ENCODE measurements at places on chromosomes 5 and 9. TPM values are rescaled to one million over a fixed set of nuclear protein-coding genes. Genes with fewer than 3 reads are reported as not detected.
A peak's percentile ranks its signal among the peaks of the same experiment; 100 is the strongest.

DNA sequence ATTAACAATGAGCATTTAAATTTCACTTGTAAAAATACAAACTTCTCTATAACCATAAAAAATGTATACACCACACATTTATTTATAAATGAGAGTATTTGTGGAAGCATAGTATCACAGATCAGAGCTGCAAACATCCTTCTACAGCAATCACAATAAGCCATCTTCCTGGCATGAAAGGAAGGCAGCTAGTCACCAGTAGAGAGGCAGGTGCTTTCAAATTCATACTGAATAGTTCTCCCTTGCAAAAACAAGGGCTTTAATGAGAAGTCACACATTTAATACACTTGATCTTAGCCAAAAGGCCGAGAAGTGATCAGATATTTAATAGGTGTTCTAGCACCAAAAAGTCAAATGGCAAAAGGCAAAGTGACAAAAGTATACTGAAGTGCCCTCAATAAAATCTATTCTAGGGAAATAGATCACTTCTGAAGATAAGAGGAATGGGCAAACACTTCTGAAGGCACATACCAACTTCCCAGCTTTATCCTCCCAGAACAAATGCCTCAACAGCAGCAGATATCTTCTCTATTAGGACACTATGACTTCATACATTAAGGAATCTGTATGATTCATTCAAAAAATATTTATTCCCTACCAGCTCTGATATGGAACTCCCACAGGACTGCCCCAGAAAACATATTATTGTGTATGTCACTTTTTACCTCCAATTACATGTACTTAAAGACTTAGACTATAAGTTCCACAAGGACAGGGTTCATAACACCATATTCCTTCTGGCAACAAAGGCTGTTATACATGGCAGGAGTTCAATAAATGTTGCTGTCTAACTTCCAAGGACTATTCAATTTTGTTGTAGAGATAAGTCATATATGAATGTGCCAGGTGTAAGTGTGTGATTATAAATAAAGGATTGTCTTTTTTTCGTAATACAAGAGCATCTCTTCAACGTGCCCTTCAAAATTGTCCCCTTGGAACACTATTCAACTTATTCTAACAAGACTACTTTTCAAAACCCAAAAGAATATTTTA, 31.7 kb downstream of the MAPKAP1 start:
- H3K4me3 ChIP-seq, result no peak overlapping the region
- H3K4me1 ChIP-seq, result peaks cover 26% of the 10 kb centered on the region
- peaks cover 7% of the 10 kb centered on the region for H3K36me3 ChIP-seq
- no peak for DNase-seq
- no peaks in the 10 kb centered on the region for H3K27me3 ChIP-seq

GRCh38 chr5:68114378-68115040, 101.0 kb upstream of the PIK3R1 start:
- no peak for DNase-seq
- H3K4me3 ChIP-seq, result no peak overlapping the region
- H3K4me1 ChIP-seq, result no peaks in the 10 kb centered on the region
- no peaks in the 10 kb centered on the region for H3K27me3 ChIP-seq
- H3K36me3 ChIP-seq, result no peaks in the 10 kb centered on the region

- DNase-seq, result no peak
- peaks cover 12% of the 10 kb centered on the region for H3K4me1 ChIP-seq
- no peaks in the 10 kb centered on the region for H3K36me3 ChIP-seq
- no peaks in the 10 kb centered on the region for H3K27me3 ChIP-seq
- H3K27ac ChIP-seq, result no peak overlapping the region
Measured at GRCh38 chr9:89766991-89767390, 162.2 kb downstream of the GADD45G start.

- no peak overlapping the region for H3K4me3 ChIP-seq
- DNase-seq, result peak; percentile 37
- H3K27me3 ChIP-seq, result peaks cover 10% of the 10 kb centered on the region
Measured at GRCh38 chr5:63401436-63402046, 560.7 kb downstream of the HTR1A start.

GRCh38 chr5:73160239-73160671, 12.7 kb upstream of the TMEM174 start:
- DNase-seq, result no peak
- H3K4me3 ChIP-seq, result no peak overlapping the region
- no peaks in the 10 kb centered on the region for H3K4me1 ChIP-seq
- H3K27ac ChIP-seq, result no peak overlapping the region
- H3K36me3 ChIP-seq, result no peaks in the 10 kb centered on the region
- peaks cover 76% of the 10 kb centered on the region for H3K27me3 ChIP-seq

- no peak for DNase-seq
- H3K4me3 ChIP-seq, result no peak overlapping the region
- H3K27ac ChIP-seq, result no peak overlapping the region
Measured at GRCh38 chr9:116763770-116764169, 76.7 kb downstream of the TRIM32 start.

DNA sequence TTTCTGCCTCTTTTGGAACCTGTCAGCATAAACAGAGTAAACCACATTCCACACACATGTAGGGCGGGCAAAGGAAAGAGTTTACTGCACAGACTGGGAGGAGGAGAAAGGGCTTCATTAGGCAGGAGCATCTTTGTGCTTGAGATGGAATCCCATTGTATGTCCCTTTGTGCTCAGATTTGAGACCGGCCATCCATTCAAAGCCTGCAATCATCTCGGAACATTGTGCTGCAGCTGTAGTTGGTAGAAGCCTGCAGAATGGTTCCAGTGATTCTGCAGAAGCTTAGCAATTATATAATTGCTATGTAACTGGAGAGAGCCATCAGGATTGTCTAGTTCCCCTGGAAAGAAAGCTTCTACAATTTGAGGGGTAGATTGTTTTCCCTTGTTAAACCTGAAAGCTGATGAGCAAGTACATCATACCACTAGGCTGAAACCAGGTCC, 16.5 kb downstream of the ZNF462 start:
- peaks cover 91% of the 10 kb centered on the region for H3K4me1 ChIP-seq
- H3K36me3 ChIP-seq, result no peaks in the 10 kb centered on the region
- peak overlapping the region; percentile 86 for H3K27ac ChIP-seq
- no peaks in the 10 kb centered on the region for H3K27me3 ChIP-seq
- DNase-seq, result no peak

DNA sequence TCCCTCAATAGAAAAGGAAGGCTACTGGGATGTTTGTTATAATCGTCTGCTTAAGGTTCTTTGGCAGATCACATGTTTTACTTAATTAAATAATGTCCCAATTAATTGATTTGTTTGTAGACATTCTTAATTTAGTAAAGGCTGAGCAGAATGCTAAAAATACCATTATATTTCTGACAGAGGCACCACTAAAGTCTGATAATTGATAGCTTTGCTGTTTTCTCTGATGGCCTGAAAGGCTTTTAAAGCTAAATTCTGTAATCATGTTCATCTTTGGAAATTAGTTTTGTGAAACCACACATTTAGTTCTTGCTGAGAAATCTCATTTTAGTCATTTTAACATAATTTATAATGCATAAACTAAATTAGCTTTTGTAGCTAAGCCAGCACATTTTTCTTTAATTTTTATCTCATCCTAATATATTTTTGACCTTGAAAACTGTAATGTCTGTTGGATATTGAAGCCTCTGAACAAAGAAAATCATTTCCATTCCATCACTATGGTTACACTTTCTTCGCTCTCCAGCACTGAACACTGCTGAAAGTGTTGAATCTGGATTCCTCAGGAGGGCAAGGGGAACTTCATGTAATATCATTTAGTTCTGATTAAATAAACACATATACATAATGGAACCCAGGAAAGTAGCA, 329.4 kb downstream of the ELAVL2 start:
- H3K4me3 ChIP-seq, result no peak overlapping the region
- no peaks in the 10 kb centered on the region for H3K27me3 ChIP-seq
- H3K27ac ChIP-seq, result no peak overlapping the region
- no peak for DNase-seq
- peaks cover 3% of the 10 kb centered on the region for H3K4me1 ChIP-seq

DNA sequence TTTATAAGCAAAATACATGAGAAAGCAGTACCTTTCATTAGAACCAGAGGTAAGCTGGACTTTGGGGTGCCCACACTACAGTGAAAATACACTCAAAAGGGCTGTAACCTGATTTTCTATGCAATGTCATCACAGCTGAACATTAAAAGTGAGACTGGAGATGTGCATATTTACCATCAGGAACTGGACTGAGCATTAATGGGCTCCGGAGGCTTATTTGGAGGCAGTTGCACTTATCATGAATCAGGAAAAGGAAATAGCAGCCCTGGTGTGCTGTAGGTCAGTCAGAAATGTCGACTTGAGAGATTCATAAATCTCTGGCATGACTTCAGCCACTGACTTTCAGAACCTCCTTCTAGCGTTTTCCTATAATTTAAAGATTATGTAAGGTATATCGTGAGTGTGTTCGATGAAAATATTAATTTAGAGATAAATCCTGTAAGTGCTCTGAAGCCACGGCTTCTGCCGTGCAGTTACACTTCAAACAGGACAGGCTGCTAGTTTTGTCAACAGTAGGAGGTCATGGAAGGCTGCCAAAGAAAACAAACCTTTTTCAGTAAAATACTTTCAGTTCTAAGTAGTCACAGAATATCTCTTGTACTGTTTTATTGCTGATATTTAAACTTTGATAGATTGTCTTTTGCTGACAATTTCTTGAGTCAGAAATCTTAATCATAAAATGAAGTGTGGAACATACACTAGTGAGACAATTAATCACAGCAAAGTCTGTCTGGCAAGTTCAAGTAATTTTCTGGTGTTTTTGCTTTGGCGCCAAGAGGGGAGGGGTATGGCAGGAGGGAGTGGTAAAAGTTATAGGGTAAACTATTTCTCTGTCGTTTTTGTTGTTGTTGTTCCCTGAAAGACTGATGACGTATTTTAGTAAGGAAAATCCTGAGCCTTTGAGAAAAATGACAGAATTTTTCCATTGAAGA, 939.7 kb downstream of the NR2F1-AS1 start:
- no peak for DNase-seq
- peak overlapping the region; percentile 50 for H3K4me3 ChIP-seq
- H3K36me3 ChIP-seq, result no peaks in the 10 kb centered on the region
- H3K27ac ChIP-seq, result peak overlapping the region; percentile 22
- no peaks in the 10 kb centered on the region for H3K27me3 ChIP-seq
- peaks cover 25% of the 10 kb centered on the region for H3K4me1 ChIP-seq

DNA sequence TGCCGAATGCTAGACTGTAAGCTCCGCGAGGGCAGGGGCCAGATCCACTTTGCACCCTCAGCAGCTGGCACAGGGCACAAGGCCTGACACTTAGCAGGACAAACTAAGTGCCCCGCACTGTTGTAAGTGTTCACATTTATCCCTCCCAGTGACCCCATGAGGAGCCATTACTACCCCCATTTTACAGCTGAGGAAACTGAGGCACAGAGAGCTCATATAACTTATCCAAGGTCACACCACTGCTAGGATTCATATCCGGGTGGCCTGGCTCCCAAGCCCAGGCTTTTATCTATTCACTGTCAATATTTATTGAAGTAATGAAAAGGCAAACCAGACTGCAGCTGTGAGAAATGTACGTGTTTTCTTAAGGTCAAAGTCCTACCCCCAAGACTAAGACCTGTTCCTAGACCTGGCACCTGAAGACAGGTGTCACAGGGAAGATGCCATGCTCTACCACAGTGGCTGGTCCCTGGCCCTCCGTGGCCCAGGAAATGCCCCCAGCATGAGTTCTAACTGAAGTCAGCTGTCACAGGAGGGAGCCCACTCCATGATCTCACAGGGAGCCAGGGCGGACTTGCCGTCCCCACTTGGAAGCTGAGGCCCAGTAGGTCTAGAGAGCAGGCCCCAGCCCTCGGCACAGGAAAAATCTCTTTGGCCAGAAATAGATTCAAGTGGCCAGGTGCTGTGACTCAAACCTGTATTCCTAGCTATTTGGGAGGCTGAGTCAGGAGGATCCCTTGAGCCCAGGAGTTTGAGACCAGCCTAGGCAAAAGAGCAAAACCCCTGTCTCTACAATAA, 74.7 kb upstream of the IL17B start:
- H3K4me1 ChIP-seq, result peaks cover 90% of the 10 kb centered on the region
- DNase-seq, result no peak
- no peaks in the 10 kb centered on the region for H3K27me3 ChIP-seq
- no peak overlapping the region for H3K4me3 ChIP-seq
- H3K36me3 ChIP-seq, result no peaks in the 10 kb centered on the region

DNA sequence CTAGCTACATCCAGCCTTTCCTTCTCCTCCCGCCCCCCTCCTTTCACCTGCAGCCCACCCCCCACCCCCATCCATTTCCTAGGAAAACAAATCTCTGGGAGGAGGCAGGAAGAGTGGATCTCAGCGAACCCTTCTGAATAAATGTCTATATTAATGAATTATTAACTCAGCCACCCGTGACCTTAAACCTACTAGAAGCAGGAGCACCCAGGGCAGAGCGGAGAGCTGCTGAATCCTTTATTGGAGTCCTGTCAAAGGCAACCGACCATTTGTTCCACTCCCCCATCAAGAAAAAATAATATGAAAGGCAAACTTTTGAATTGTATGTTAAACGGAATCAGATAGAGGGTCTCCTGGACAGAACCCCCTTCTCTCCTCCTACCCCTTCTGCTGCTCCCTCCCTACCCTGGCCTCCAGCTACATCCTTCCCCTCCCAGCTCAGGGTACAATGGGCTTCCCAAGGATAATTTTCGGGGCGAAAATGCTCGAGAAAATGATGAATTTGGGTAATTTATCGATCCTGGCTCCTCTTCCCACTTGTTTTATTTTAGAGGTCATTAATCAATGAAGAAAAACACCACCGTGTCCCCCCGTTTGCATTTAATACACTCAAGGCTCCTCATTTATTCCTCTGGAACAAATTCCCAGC, 3.3 kb upstream of the PRDM6 start:
- no peak for DNase-seq
- H3K27ac ChIP-seq, result no peak overlapping the region
- peaks cover 34% of the 10 kb centered on the region for H3K4me1 ChIP-seq
- no peaks in the 10 kb centered on the region for H3K36me3 ChIP-seq
- H3K4me3 ChIP-seq, result no peak overlapping the region

The ANKRD55 gene
- total RNA-seq, result 0.27 TPM
